ENCODE measurements at places on chromosomes 2 and 18.

- DNase-seq = no peak
Observed at GRCh38 chr18:3089579-3089978, 76.6 kb upstream of the LPIN2 start.

DNA sequence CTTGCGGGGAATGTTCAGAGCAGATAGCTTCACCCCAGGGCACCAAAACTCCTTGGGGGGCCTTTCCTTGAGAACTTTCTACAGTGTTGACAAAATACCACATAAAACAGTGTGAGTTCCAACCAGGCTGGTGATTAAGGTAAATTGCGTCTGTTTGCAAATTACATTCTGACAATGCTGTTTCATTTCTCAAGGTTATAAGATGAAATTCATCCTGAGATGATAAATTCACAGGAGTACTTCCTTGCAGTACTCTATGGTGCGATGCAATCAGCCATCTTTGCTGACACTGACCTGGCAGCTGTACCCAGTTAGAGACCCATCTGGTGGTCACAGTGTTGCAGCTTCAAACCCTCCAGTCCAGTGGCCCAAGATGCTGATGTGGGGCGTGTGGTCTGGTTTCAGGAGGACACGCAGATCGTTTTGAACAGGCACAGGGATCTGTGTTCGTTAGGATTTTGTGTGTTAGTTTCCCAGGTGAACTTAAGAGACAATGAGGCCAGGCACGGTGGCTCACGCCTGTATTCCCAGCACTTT, 99.5 kb upstream of the SLC66A3 start:
- DNase-seq = no peak

GRCh38 chr2:58800881-58801280, 559.8 kb upstream of the FANCL start:
- no peak for DNase-seq

DNA sequence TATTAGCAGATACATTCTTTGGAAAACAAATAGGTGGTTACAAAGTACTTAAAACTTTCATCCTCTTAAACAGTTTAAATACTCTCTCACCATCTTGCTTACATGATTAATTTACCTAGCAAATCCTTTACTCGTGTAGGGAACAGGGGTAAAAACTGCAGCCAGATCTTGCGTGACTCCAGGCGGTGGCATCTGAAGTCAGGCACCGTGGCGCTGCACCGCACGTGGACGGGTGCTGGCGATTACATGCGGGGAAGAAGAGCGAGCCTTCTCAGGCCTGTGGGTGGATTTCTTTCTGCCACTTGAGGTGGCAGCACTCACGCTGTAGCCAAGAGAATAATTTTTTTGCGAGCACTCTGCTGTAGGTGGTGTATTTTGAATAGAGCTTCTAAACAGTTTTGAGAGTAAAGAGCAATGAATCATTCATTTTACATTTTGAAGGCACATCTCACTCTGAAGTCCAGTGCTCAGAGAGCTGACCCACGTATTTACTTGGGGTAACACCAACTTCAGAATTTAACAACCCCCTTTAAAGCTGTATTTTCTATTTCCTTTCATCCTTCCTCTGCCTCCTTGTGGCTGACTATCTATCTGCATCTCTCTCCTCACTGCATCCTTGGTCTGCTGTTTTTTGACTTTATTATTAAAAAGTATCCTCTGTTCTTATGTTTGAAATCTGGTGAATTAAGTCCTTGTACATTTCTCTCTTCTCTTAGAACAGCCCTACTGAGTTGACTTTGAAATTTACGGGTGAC, 68.9 kb downstream of the EPAS1 start:
- no peak for DNase-seq

GRCh38 chr2:37623971-37624900, 47.2 kb downstream of the CDC42EP3 start:
- DNase-seq = no peak

DNA sequence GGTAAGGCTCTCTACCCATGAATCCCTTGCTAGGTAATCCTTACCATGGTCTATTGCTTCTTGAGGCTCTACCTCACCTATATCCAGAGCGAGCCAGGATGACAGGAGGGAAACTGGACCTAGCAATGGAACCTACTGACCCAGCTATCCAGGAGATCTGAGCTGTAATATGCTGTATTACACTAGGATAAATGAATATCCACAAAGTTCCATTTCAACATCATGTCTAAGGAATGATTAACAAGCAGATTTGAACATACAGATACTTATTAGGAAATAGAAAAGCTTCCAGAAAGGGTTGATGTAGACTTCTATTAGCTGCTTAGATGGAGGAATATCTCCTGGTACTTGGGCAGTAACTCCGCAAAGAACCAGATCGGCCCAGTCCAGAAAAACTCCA, 110.1 kb downstream of the BAZ2B start:
- no peak for DNase-seq

DNA sequence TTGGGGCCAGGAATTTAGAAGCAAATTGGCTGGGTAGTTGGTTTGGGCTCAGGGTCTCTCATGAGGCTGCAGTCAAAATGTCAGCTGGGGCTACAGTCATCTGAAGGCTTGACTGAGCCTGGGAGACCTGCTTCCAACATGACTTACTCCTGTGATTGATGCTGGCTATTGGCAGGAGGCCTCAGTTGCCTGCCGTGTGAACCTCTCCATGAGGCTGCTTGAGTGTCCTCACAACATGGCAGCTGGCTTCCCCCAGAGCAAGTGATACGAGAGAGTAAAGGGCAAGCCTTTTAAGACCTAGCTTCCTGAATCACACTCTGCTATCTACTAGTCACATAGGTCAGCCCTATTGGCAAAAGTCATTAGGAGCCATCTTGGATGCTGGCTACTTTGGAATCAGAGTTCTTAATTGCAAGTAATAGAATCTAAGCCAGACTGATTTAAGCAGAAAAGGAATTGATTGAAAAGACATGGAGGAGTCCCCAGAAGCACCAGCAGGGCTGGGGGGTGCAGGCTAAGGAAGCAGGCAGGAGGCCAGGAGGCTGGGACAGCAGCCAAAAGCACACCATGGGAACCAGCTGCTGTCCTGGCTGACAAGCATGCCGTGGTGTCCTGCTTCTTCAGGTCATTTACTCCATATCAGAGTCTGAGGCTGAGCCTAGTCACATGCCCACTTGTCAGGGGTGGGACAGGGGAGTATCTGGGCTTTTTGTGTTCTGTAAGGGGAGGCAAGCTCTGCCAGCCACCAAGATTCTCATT, 7.8 kb upstream of the GIGYF2 start:
- DNase-seq = no peak

Data from LoVo (cell line).